ENCODE measurements at places on chromosomes 3 and 15.

DNA sequence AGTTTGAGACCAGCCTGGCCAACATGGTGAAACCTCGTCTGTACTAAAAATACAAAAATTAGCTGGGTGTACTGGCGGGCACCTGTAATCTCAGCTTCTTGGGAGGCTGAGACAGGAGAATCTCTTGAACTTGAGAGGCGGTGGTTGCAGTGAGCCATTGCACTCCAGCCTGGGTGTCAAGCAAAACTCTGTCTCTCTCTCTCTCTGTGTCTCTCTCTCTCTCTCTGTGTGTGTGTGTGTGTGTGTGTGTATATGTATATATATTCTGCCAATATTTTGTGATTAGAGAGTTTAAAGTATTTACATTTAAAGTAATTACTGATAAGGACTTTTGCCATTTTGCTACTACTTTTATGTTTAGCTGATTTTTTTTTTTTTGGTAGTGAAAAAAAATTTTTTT is 15.7 kb downstream of the RBM6 start:
- DNase-seq = no peak

DNA sequence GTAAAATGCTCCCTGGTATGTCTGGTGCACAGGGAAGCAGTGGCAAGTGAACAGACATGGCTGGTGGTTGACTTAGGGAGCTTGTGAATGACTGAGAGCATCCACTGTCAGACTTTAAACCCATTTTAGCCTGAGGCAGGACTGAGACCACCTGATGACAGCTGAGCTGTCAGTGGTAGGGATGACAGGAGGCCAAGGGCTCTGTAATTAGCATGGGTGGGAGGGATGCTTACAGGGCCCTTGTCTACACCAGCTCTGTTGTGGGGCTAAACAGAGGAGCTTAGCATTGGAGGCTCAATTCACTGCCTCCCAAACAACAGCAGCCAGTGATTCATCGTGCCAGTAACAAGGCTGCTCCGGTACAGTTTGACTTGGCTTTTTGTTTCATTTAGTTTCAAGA is 169.4 kb downstream of the CHST2 start:
- DNase-seq = no peak

DNA sequence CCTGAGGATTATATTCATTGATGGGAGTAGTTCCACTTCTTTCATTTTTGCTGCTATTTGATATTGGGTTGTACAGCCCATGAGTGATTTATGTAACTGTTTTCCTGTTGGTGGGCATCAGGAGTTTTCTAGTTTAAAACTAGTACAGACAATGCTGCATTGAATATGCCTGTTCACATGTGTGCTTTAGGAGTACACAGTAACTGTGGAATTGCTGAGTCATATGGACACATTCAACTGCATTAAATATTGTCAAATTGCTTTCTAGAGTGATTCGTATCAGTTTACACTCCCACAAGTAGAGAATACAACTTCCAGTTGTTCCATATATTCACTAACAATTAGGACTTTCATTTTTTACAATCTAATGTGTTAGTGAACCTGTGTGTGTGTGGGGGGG is 59.8 kb upstream of the THSD4 start:
- no peak for DNase-seq

DNA sequence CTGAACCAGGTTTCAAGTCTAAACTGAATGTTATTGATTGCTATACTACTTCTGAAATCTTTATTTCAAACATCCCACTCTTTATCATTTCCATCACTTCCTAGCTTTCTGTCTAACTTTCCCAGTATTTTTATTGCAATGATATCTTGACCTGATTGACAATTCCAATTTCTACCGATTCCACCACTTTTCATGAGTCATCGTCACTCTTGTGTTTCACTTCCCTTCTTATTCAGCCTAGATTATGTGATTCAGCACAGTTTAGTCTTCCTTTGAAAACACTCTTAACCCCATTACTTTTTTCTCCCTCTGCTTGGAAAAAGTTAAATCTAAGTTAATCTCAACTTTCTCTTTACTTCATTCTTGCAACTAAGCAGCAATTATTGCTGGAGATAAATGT is 62.6 kb downstream of the SLC7A14 start:
- no peak for DNase-seq

GRCh38 chr15:79004336-79004735 is 59.5 kb upstream of the CTSH start:
- DNase-seq = no peak

DNA sequence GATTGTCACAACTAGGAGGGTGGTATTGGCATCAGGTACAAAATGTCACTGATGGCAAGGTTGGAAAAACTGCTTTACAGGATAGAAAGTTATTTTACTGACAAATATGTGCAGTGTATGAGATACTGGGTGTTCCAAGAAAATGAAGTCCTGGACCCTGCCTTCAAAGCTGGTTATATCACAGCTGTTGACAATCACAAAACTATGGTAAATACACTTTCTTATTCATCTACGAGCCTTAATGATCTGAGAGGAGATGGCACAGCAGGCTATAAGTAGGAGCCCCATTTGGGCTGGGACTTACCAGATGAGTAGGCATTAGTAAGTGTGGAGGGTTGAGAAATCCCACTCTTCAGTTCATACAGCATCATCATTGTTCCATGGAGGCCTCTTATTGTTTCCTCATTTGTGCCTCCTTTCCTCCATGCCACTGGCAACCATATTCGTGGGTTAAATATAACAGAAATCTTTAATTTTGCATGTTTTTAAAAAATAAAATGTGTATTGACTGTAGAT is 66.9 kb downstream of the CMTM8 start:
- DNase-seq = no peak

DNA sequence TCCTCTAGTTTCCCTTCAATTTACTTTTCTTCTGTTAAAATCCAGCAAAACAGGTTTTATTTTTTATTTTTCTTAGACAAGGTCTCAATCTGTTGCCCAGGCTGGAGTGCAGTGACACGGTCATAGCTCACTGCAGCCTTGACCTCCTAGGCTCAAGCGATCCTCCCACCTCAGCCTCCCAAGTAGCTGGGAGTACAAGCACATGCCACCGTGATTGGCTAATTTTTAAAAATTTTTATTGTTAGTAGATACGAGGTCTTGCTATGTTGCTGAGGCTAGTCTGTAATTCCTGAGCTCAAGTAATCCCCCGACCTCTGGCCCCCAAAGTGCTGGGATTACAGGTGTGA is 41.6 kb downstream of the ILDR1 start:
- DNase-seq = no peak

GRCh38 chr15:40650479-40650878 is 44.5 kb upstream of the RAD51 start:
- DNase-seq = no peak

- no peak for DNase-seq
These were observed 138.6 kb upstream of the MEF2A start for GRCh38 chr15:99427210-99427609.

DNA sequence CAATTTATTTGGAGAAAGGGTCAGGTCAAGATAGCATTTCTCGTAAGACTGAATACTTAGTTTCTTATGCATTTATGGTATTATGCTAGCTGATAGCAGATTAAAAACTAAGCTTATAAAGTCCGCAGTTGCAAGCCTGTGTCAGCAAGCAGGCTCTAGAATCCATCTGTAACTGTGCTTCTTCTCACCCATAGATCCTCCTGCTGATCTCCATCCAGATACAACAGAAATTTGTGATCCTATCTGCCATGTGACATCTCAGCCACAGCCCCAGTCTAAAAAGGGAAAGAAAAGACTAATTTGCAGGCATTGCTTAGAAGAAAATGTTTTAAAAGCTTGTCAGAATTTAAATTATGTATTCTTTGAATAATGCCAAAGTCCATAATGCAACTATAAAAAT is 265.4 kb upstream of the CCDC54 start:
- DNase-seq = no peak

DNA sequence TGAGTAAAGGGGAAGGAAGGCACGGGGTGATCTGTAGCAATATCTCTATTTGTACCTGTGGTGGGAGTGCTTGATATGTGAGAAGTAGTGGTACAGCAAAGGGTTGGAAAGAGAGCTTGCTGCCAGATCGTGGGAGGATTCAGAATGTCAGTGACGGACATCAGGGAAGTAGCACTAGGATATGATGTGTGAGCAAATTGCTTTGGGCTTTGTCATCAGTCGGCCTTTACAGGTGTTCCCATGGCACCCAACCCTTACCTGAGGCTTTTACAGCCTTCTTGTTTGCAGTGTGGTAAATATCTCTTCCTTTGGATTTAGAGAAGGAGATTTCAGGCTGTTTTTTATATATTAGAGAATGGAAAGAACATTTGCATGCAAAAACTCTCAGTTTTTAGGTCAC is 29.8 kb downstream of the IL1RAP start:
- no peak for DNase-seq

GRCh38 chr15:76381366-76381765 is 44.8 kb downstream of the ISL2 start:
- DNase-seq = no peak

- no peak for DNase-seq
These were observed 1.9 kb upstream of the MYZAP start for GRCh38 chr15:57589754-57590153.

- no peak for DNase-seq
These were observed 9.2 kb downstream of the TM4SF1 start for GRCh38 chr3:149368201-149368673.

GRCh38 chr3:17142516-17142915 is 257.8 kb downstream of the PLCL2 start:
- DNase-seq = no peak

GRCh38 chr3:143010024-143010423 is 8.7 kb downstream of the U2SURP start:
- no peak for DNase-seq
